ENCODE measurements at places on chromosomes 7 and 10.

GRCh38 chr7:986766-987751, 4.1 kb downstream of the CYP2W1 start:
- no peak for DNase-seq

- DNase-seq, result no peak
Observed at GRCh38 chr10:1560535-1561192, 176.7 kb downstream of the ADARB2 start.

DNA sequence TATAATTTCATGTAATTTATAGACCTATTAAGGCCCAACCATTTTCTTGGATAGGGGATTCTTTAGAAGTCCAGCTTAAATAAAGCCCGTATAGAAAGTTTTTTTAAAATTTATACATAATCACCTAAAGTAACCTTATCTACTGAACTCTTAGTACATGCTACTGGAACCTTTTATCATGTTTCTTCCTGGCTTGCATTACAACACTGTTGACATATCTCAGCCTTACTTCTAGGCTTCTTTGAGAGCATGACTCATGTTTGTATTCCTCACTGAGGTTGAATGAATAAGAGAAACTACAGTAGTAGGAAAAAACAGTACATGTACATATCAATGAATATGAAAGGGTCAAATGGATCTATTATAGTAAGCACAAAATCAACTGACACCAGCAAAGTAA, 8.2 kb upstream of the MAGI2 start:
- DNase-seq, result no peak

- DNase-seq, result no peak
Observed at GRCh38 chr7:110148054-110148453, 942.9 kb upstream of the LRRN3 start.

DNA sequence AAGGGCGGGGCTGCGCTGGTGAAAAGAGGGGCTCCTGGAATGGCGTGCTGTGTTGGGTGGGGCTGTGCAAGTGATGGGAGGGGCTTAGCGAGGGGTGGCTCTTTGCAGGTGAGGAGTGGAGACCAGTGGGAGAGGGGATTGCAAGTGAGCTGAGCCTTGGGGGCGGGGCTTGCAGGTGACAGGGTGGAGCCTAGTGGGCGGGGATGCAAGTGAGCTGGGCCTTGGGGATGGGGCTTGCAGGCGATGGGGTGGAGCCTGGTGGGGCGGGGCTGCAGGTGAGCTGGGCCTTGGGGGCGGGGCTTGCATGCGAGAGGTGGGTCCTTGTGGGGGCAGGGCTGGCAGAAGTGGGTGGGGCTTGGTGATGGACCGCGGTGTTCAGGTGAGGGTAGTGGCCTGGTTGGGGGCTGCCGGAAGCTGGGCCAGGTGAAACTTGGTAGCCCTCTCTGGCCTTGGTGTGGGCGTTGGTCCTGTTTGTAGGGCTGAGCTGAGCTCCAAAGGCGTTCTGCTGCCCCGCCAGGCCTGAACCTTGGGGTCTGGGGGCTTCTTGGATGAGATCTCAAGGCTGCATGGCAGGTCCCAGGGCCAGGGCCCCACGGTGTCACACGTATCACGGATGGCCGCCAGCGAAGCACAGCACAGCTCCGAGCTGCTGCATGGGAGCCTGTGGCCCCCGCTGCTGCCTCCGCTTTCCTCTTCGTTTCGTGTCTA, 743 bp upstream of the PITRM1 start:
- DNase-seq, result no peak

DNA sequence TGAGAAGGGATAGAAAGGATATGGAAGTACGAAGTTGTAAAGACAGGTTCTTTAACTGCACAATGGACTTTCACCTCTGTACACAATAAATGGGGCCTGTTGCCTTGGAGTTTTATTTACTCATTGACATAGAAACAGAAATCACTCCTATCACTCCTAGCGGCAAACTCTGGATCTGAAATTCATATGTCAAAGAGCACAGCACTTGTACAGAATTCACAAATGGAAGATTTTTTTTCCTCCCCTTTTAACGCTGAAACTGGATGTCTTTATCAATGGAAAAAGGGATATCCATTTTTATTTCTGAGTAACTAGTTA, 18.2 kb downstream of the NT5C3A start:
- no peak for DNase-seq

DNA sequence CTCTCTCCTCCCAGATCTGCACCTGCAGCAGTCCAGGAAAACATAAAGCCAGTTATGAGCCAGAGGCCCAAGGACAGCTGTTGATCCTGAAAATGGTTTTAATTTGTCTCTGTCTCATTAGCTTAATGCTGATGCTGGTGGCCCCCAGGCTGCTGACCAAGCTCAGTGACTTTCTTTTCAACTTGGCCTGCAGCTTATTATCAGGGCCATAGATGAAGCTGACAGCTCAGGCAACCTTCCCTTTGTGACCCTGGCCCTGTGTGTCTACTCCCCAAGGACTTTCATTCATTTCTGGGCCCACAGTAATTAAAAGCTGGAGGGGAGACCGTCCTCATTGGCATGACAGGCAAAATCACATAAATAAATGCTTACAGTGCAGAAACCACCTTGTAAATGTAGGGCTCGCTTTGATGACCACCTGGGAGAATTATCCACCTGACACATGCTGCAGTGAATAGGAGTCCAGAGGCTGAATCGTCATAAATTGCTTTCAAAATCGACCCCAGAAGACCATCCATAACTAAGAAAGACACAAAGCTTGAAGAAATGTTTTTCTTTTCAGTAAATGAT, 138.5 kb downstream of the NPY start:
- no peak for DNase-seq

GRCh38 chr7:128672927-128673517, 930 bp downstream of the GARIN1A start:
- no peak for DNase-seq

GRCh38 chr10:24444337-24444736, 235.4 kb downstream of the KIAA1217 start:
- DNase-seq, result no peak

DNA sequence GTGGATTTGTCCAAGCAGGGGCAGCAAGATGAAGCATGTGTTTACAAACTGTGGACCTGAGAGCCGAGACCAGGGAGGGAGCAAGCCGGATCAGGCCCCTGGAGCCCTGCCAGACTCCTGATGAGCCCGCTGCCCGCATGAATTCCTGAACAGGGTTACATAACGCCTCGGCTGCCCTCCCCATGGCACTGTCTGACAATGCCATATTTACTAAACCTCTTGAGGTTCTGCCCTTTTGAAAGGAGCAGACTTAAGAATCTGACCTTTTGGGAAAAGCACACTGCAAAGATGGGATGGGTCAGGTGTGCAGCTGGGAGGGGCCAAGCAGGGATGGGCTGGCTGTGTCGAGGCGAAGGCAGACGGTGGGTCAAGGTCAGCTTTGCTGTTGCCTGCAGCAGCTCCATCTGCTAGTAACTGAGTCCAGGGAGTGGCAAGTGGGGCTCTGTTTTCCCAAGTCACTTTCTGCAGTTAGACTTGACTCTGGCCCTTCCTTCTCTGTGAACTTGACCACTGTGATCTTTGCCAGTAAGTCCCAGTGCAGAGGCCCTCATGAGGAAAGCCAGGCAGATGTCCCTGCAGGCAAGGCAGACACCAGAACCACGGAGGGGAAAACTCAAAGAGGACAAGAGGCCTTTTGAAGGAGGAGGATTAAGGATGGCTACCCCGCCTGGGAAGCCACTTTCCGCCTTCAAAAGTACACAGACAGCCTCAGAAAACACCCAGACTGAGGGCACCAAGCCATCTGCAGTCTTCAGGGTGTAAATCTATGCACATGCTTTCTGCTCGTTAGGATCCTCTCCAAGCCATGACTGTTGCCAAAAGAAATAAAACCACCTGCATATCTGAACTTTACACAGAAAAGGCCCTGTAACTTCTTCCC, 175.8 kb downstream of the TNS3 start:
- no peak for DNase-seq

GRCh38 chr7:142506601-142507000, 242.7 kb upstream of the PRSS1 start:
- no peak for DNase-seq

DNA sequence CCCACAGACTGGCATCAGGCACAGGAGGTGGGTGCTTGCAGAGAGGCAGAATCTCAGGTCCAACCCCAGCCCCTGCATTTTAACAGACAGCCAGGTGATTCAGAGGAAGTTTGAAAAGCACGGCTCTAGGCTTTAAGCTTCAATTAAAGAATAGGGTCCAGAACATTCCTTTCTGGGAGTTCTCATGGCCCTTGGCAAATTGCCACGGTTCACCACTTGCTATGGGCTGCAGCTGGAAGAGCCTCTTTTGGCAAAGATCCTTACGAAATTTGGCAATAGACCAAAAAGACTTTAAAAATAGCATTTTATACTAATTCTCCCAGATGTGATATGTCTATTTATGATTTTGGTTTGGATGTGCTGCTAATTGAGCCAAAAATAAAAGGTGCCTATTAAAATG, 148.1 kb downstream of the ITGA8 start:
- DNase-seq, result no peak

DNA sequence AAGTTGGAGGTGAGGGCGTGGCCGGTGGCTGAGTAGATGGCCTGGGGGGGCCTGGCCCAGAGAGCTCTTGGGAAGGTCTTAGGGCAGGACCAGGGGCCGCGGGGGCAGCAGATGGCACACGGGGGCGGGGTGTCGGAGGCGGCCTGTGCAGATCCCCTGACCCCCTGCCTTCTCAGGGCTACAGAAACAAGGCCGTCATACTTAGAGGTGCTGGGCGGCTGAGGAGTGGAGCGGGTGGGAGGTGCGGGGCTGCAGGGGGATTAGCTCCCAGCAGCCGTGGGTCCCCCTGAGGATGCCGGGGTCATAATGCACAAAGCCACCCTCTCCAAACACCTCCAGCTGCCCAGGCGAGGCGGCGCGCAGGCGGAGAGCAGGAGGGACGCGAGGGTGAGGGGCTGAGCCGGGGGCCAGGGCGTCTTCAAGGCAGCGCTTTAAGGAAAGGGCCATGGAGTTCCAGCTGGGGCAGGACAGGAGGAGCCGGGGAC, 40.4 kb upstream of the ZNF32 start:
- no peak for DNase-seq

GRCh38 chr10:72702868-72703581, 11.1 kb downstream of the MCU start:
- no peak for DNase-seq

- no peak for DNase-seq
Observed at GRCh38 chr7:116502201-116503096, 2.9 kb downstream of the CAV2 start.

DNA sequence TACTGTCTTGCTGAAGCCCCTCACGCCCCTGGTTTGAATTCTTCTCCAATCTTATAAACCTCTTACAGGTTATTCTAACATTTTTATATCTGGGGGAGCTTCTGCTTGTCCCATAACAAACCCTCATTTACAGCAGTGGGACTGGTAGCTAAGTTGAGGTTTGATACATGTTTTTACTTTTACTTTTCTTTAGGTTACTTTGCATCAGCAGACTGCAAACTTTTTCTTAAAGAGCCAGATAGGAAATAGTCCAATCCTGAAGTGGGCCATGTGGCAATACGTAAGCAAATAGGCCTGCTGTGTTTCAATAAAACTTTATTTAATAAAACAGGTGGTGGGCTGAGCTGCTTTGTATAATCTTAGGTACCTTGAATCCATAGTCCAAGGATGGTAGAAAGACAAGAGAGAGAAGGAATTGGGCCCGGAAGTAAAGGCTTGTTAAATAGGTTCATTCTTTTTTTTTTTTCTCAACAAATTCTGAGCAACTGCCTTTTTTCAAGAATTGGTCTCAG, 27.3 kb downstream of the RAB18 start:
- DNase-seq, result no peak

DNA sequence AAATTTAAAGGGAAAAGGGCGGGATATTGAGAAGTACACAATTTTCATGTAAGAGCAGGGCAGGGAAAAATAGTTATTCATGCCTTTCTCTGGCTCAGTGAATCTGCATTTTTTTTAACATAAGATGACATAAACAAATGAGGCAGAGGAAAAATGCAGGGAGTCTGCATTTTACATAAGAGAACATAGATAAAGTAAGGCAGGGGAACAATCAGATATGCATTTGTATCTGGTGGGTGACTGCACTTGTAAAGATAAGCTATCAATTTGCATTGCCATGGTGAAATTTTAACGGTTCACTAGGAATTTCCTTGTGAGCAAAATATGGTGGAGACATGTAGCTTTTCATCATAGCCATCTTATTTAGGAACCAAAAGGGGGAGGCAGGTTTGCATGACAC, 33.5 kb downstream of the ALOX5 start:
- DNase-seq, result no peak

DNA sequence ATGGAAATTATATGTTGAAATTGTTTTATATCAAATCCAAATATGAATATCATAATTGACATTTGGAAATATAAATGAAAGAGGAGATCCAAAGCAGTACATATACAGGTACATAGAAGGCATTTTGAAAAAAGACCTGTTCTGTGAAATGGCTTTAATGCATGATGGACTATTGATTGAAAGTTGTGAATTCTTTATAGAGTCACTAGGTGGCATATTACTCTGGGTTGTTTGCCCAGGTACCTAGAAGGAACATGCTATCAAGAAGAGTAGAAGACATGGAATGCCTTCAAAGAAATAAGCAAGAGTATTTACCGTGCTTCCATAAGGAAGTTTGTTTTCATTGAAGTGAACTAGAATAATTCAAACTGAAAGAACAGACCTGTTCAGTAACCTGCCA, 160.0 kb upstream of the ANK3 start:
- no peak for DNase-seq

DNA sequence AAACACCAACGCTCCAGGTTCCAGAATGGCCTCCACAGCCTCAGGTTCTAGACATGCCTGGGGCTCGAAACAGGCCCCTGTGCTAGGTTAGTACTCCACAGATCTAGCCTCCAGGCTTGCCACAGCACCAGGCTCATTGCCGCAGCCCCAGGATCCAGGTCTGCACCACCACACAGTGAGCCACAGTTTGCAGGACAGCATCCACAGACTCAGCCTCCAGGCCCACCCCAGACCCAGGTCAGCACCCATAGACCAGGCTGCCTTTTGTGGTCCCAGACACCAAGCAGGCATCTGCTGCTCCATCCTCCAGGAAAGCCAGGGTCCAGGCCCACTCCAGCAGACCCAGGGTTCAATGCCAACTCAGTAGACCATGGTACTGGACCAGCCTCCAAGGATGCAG, 132.3 kb upstream of the VSTM2A start:
- no peak for DNase-seq

DNA sequence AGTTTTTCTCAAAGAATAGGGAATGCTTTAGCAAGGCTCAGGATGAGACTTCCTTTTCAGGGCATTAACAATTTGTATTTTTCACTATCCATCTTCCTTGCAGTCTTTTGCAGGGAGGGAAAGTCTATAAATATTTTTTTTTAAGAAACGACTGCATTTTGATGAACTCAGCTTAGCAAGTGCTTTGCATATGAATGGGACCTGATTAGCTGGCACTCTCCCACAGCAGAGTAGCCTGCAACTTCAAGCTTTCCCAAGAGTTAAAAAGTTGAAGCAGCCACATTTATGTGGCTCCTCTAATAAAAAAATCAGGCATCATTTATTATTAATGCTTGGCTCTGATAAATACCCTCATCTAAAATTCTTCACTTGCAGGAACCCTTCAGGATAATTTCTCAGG, 134.0 kb downstream of the GRID1 start:
- no peak for DNase-seq

GRCh38 chr10:46064269-46064817, 18.3 kb upstream of the MSMB start:
- no peak for DNase-seq

Measured in stimulated activated CD4-positive, alpha-beta T cell treated with anti-CD3 and anti-CD28 coated beads, Interleukin-12 subunit alpha, Interleukin-12 subunit beta, amount 100 ng/mL, for 4 hours (primary cell).